Left renal pelvis (tissue), 4 donors: ENCODE measurements at places on chromosomes 3 and 15. TPM values are rescaled to one million over a fixed set of nuclear protein-coding genes. Genes with fewer than 3 reads are reported as not detected.

- DNase-seq = no peak
Measured at GRCh38 chr15:98581715-98582114, 66.6 kb upstream of the IGF1R start.

GRCh38 chr3:126476166-126477060, 722 bp upstream of the ZXDC start:
- no peak for DNase-seq

- no peak for DNase-seq
Measured at GRCh38 chr3:105195260-105195659, 171.4 kb upstream of the ALCAM start.

- DNase-seq = no peak
Measured at GRCh38 chr3:5494905-5495519, 307.5 kb downstream of the EDEM1 start.

DNA sequence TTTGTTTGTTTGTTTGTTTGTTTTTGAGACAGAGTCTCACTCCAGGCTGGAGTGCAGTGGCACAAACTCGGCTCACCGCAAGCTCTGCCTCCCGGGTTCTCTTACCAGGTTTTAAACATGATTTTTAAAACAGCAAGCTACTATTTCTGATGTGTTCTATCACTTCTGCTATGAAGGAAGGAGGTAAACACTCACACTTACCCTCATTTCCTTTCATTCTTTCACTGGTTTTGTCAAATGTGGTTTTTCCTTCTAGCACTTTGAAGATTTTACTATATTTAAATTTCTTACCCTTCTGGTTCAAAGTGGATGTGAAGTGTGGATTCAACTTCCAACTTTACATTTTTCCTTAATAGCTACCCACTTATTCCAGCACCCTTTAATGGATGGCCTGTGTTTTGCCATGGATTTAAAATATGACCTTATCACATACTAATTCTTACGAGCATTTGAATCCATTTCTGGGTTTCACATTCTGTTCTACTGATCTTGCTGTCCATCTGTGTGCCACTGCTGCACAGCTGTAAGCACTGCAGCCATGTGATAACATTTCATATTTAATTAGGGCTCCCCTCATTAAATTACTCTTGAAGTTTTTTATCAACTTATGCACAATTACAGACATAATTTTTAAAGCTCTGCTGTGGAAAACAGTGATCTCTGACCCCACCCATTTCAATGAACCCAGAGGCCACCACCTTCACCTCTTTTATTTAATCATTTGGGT, 42.3 kb downstream of the TXNRD3 start:
- no peak for DNase-seq

GRCh38 chr15:27043770-27044169, 72.8 kb downstream of the GABRG3 start:
- DNase-seq = no peak

Gene CELF6
- 4.6 TPM for polyA plus RNA-seq

Gene DUOX1
- polyA plus RNA-seq = 5.4 TPM

Gene ZMYND10
- 4.1 TPM for polyA plus RNA-seq
